NCI-H524 treated with DMSO at 0.1 percent for 48 hours (cell line): ENCODE measurements at places on chromosomes 4 and X.

- DNase-seq: no peak
These were observed 146.5 kb upstream of the MSX1 start for GRCh38 chr4:4712800-4713528.

GRCh38 chrX:9835585-9836210 is 49.5 kb downstream of the SHROOM2 start:
- DNase-seq: no peak

DNA sequence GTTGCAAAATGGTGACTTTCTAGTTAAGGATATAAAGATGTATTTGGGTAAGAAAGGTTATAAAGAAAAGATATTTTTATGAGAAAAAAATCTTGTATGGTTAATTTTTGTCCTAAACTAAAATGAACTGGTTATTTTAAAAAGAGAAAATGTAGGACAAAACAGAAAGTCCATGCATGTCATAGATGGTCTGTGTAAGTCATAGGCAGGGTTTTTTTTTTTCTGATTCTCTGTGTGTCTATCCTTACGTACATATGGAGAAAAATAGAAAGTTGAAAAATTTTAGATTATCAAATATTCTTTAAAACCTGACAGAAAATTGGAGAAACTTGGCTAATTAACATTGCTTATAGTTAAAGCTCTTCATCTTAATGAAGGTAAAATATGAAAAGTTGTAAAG is 493.4 kb downstream of the IQCM start:
- no peak for DNase-seq

GRCh38 chr4:163564221-163564720 is 69.8 kb downstream of the TMA16 start:
- no peak for DNase-seq

GRCh38 chrX:19291086-19291485 is 52.6 kb upstream of the PDHA1 start:
- DNase-seq: no peak
